Cortex of kidney (tissue), 1 donor: ENCODE measurements at places on chromosomes 6 and 20.

- no peak for DNase-seq
These were observed 160.4 kb downstream of the ZFP64 start for GRCh38 chr20:52031206-52031562.

DNA sequence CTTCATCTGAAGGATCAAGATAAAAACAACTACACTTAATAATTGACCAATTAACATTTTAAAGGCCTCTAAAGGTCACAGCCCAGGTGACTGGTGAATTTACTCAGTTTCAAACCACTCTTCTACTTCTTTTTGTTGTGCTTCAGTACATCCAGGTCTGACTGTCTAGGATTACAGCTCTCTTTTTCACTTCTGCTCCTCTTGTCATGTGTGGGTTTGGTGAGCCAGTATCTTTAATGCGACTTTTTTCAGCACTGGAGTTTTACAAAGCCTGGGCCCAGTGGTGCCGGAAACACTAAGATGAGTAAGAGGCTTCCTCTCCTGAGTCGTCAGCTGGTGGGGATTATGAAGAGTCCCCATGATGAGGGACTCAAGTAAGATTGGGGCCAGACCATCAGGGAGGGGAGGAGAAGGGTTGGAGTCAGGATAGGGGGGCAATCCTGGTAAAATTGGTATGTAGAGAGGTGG, 27.0 kb downstream of the HECA start:
- DNase-seq, result no peak

DNA sequence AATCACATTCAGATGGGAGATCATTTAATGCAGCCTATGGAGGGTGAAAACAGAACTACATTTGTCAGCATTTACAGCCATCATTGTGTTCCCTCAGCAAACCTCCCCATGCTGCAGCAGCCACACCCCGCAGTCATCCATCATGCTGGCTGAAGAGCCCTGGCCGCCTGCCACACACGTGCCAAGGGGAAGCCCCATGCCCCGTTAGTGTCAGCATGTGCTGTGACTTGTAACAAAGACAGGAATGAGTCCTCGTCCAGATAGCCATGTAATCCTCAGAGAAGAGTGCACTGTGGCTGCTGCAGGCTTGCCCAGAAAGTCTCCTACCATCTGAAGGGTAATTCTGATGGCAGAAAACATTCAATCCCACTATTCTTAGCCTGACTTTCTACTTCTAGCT, 1097.8 kb downstream of the KIF16B start:
- DNase-seq, result no peak

DNA sequence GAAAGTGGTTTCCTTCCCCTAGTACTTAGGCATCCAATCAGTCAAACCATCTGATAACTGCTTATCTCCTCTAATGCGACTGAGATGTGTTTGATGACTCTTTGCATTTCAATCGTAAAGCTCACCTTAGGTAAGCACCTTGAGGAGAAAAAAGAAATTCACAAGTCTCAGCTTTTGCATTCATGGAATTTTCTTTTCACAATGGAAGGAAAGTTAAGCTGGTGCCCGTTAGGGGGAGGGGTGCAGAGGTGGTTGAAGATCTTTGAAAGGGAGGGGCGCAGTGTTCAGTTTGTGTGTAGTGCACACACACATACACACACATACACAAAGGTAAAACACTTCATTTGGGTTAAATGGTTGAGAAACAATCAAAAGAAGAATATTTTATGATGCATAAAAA, 87.1 kb upstream of the SALL4 start:
- no peak for DNase-seq

DNA sequence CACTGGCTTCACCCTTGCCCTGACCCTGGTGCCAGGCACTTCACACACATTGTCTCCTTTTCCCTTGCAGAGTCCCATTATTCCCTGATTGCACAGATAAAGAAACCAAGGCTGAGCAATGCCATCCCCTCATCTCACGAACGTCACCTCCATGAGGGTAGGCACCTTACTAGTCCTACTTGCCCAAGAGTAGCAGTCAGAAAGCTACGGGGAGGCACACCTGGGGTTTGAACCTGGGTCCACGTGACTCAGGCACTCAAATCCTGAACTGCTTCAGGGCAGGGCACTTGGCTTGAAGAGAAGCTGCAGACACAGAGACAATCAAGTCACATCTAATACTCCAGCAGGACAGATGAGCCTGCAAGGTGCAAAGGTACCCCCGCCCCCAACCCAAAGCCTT, 1.9 kb downstream of the BCAS1 start:
- DNase-seq, result no peak

GRCh38 chr20:58721951-58722778, 29.6 kb downstream of the NPEPL1 start:
- DNase-seq, result no peak

DNA sequence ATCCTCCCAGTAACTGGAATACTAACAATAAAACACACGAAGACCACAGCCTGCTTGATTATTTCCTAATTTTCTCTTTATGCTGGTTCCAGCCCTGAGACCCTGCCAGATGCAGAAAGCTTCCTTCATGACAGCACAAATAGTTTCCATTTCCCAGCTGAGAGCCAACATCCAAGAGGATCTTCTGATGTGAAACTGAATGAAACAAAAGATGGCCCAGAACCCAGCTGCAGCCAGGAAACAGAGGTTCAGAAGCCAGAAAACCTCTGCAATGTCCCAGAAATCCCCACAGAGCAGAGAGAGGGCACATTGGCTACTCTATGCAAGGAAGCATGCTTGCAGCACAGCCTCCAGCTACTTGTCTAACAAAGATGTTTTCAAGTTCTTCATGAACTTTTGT, 61.8 kb upstream of the PLEKHG1 start:
- no peak for DNase-seq

DNA sequence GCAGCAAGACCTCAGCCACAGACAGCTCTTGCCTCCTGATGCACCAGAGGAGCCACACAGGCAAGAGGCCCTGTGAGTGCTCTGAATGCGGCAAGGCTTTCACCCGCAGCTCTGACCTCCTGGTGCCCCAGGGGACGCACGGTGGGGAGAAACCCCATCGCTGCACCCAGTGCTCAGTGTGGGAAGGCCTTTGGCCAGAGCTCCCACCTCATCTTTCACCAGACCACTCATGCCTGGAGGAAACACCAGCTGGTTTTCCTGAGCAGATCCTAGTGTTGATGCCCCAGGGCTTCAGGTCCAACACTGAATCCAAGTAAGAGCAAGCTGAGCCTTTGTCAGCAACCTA, 37.0 kb upstream of the XRN2 start:
- DNase-seq, result no peak

- no peak for DNase-seq
These were observed 196.9 kb downstream of the NFATC2 start for GRCh38 chr20:51345601-51346101.

DNA sequence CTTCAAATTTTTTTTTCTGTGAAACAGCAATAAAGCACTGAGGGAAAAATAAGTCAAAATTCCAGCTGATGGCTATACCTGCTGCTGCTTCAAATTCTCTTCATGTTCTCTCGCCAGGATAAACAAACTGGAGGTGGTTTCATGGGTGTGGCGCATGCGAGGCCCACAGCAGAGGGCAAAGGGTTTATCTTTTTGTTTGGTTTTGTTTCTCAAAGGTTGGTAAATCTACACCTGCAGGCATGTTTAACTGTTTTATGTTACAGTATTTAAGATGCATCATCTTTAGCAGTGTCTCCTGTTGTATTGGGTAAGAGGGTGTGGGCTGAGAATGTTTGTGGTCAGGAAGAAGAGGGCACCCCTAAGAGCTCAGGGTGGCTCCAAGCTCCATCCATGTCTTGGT, 342.2 kb downstream of the CDH26 start:
- no peak for DNase-seq

- no peak for DNase-seq
These were observed 48.7 kb upstream of the DACT2 start for GRCh38 chr6:168368066-168368820.

DNA sequence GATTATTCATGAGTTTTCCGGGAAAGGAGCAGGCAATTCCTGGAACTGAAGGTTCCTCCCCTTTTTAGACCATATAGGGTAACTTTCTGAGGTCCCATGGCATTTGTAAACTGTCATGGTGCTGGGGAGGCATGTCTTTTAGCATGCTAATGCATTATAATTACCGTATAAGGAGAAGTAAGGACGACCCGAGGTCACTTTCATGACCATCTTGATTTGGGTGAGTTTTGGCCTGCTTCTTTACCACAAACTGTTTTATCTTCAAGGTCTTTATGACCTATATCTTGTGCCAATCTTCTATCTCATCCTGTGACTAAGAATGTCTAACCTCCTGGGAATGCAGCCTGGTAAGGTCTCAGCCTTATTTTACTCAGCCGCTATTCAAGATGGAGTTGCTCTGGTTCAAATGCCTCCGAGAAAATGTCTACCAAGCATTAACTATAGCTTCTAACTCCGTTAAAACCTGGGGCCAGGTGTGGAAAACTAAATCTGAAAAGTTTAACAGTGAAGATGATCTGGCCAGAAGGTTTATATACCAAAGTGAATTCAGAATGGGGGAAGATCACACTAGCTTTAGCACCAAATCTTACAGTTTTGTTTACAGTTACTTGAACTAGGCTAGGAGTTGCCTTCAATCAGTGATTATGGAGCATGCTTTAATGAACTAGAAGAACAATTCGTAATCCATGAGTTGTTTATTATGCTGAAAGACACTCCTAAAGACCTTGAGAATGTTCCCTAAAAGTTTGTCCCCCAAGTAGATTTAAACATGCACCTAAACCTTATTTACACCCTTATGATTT, 80.0 kb upstream of the TOP1 start:
- no peak for DNase-seq

GRCh38 chr6:33668914-33669313, 42.6 kb downstream of the UQCC2 start:
- no peak for DNase-seq

GRCh38 chr20:768426-768978, at the start of gene SLC52A3:
SLC52A3 (minus strand) TSS chr20:768500; CDS start chr20:765774, 2,726 bp downstream.
- DNase-seq, result no peak

DNA sequence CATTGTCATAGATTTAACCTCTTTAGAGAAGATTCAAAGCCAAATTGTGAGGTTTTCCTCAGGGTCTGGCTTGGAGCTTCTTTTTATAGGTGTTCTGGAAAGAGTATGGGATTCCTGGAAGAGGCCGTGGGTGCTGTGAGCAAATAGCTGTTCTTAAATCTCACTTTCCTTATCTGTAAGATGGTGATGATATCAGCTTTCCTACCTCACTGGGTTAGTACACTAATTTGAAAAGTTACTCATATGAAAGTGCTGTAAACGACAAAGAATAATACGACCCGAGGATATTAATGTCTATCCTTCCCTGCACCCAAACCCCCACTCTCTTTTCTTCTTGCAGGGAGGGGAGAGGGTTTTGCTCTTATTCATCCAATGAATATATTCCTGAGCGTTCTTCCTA, 116.9 kb upstream of the ENPP5 start:
- DNase-seq, result no peak

DNA sequence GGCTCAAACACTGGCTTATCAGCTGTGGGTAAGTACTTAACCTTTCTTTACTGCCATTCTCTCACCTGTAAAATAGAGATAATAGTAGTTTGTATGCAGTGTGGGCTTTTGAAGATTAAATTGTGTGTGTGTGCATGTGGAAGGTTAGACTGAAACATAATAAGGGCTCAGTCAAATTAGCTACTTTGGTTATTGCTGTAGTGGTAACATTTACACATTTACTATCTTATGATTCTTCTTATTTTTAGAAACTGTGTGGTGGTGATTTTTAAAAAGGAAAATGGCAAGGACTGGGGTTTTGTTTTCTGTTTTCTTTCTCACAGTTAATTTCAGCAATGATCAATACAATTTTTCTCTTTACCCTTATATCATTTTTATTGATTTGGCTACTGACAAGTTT, 206.9 kb downstream of the NKAIN2 start:
- DNase-seq, result no peak

GRCh38 chr6:67956352-67956751, 678.7 kb upstream of the ADGRB3 start:
- no peak for DNase-seq
